ENCODE measurements at places on chromosomes 4 and X.

GRCh38 chr4:102809190-102809589, 18.2 kb downstream of the UBE2D3 start:
- no peak for DNase-seq

DNA sequence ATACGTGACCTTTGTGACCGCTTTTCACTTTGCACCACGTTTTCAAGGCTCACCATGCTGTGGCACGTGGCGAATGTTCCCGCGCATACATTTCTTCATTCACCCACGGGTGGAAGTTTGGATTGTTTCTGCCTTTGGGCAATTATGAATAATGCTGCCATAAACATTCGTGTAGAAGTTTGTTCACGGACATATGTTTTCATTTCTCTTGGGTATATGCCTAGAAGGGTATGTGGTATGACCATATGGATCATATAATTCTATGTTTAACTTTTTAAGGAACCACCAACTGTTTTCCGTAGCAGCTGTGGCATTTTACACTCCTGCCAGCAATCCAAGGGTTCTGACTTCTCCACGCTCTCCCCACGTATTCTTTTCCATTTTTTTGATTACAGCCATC, 60.9 kb upstream of the MXD4 start:
- peak; percentile 50 for DNase-seq

GRCh38 chr4:158856852-158857251, 88.0 kb downstream of the FNIP2 start:
- peak; percentile 68 for DNase-seq

- no peak for DNase-seq
Observed at GRCh38 chrX:134338527-134338926, 101.5 kb downstream of the CCDC160 start.

DNA sequence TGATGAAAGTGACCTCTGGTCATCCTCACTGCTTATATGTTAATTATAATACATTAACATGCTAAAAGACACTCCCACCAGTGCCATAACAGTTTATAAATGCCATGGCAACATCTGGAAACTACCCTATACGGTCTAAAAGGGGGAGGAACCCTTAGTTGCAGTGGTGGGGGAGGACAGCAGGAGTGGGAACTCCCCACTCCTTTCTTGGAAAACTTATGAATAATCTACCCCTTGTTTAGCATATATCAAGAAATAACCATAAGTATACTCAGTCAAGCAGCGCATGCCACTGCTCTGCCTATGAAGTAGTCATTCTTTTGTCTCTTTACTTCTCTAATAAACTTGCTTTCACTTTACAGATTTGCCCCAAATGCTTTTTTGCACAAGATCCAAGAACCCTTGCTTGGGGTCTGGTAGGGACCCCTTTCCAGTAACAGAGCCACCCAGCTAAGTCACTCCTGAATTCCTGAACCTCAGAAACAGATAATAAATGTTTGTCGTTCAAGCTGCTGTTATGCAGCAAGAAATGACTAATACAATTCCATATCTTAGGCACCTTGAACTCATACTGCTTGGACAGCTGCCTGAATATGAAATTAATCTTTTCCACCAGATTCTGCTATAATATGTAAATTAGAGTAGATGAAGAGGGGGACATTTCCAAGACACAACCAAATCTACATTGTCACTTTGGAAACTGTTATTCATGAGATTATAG, 14.4 kb upstream of the REPS2 start:
- DNase-seq, result no peak

GRCh38 chr4:10703156-10703555, 18.6 kb upstream of the CLNK start:
- peak; percentile 76 for DNase-seq

DNA sequence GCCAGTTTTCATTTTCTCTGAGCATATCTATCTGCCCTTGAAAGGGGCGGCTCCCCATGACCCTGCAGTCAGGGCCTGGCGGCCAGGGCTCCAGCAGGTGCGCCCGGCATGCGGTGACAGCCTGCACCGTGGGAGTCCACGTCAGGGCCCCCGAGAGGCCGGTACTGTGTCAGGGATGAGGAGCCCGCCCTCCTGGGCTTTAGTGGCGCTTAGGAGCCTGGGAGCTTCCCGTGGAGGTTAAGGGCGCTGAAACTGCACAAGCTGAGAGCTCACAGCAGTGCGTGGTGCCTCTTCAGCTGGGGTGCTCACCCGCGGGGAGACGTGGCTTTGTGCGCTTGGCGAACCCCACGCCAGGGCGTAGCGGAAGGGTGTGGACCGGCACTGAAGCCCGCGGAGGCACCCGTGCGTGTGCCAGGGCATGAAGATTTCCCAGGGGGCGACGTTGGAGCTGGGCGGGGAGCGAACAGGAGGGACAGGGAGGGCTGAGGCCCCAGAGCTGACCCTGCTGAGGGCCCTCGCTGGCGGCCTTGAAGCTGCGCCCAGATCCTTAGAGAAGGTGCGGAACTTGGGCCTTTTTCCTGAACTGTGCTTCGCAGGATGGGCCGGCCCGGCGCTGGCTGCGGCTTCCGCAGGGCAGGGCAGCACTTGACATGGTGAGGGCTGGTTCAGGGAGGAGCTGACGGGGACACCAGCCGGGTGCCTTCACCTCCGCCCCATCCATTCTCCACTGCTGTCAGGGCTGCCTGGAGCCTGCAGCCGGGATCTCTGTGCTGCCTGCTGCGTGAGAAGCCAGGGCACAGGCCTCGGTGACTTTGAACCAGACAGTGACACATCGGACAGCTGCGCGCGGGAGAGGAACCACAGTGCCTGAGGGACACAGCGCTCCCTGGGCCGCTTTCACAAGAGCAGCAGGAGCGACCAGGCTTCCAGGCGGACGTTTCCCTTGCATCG, 32.9 kb downstream of the HTT-AS start:
- peak; percentile 48 for DNase-seq

DNA sequence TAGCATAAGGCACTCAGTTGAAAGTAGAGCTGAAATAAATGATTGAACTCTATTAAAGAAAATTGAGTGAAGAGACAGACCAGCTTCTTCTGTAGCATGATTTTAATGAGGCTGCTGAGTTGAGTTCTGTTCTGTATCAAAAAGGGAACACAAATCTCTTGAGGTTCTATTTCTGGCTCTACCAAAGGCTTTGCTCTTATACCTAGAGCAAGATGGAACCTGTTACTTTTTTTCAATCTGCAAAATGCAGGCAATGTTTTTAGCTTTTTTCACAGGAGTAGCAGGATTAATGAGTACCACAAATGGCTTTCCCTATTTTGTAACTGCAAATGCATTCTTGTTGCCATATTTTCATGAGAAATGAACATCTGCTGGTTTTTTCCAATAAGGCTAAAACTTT, 4.2 kb upstream of the ERVMER34-1 start:
- DNase-seq, result no peak

GRCh38 chr4:111323916-111324315, 701.0 kb upstream of the PITX2 start:
- peak; percentile 39 for DNase-seq

DNA sequence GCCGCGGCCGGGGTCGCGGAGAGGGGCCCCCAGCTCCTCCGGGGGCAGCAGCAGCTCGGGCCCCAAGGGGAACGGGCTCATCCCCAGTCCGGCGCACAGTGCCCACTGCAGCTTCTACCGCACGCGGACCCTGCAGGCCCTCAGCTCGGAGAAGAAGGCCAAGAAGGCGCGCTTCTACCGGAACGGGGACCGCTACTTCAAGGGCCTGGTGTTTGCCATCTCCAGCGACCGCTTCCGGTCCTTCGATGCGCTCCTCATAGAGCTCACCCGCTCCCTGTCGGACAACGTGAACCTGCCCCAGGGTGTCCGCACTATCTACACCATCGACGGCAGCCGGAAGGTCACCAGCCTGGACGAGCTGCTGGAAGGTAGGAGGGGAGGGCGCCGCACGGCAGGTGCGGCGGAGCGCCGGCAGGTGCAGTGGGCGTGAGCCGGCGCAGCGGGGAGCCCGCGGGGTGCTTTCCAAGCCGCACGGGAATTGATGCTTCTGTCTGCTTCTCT, 886 bp downstream of the DCLK2 start:
- peak; percentile 40 for DNase-seq

DNA sequence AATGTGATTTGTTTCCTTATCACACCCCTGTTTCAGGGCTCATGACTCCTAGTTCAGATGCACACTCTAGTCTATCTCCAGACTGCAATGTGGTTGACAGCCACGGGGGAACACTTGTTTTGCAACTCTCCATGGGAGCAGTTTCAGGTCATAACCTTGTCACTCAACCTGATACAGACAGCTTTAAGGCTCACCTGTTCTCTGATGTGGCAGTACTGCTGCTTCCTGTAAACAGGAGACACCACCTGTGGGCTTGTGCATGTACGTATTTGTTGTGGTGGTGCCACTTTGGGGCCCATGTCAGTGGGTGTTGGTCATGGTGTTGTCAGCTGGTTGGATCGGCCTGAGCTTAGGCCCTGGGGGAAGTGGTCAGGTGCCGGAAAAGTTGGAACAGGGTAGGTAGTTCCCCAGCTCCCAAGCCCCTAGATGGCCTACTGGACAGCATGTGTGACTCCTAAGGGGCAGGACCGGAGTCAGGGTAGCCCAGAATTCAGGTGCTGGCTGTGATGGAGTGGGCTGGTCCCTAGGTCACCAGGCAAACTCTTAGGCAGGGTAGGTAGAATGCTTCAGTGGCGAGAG, 46.2 kb downstream of the FAM9B start:
- DNase-seq, result no peak

GRCh38 chr4:126564283-126564854, 1068.4 kb upstream of the INTU start:
- peak; percentile 6 for DNase-seq

GRCh38 chrX:154806837-154807501, 1.7 kb upstream of the MPP1 start:
- DNase-seq, result no peak

DNA sequence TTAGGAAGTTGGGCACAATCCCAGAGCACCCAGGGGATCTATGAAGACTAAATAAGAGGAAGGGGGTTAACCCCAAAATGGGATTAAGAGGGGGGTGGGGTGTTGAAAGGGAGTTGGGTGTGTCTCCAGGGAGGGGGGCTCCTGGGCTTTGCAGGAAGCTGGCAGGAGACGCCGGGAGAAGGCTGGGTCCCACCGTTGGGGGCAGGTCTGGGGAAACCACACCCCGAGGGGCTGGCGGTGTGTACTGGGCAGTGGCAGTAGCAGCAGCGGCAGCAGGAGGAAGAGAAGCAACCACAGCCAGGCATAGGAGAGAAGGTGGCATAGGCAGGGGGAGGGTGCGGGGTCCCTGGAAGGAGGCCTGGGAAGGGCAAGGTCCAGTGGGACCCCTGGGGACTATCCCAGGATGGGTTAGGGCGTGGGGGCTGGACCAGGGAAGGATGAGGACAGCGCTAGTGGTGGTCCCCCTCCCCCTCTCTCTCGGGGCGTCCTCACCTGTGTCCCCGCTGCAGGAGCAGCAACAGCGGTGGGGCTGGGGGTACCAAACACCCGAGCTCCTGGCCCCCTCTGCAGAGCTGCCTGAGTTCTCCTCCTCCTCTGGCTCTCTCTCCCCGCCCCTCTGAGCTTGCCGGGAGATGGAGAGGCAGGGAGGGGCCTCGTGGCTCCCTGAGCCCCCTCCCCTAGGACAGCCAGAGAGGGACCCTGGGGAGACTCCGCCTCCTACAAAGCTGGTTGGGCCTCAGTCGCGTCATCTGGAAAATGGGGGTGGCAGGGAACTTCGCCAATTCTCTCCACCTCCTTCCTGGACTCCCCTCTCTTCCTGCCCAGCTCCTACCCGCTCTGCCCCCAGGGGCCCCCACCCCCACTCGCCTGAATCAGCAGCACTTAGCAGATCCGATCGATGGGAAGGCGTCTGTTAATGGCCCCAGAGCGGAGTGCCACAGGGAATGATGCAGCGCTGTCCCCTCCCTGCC, at the start of gene KCND1:
KCND1 (minus strand) TSS at position 596 of the 971 bp plus-strand sequence. CDS start 1,573 bp downstream, outside the sequence.
- DNase-seq, result peak; percentile 46

DNA sequence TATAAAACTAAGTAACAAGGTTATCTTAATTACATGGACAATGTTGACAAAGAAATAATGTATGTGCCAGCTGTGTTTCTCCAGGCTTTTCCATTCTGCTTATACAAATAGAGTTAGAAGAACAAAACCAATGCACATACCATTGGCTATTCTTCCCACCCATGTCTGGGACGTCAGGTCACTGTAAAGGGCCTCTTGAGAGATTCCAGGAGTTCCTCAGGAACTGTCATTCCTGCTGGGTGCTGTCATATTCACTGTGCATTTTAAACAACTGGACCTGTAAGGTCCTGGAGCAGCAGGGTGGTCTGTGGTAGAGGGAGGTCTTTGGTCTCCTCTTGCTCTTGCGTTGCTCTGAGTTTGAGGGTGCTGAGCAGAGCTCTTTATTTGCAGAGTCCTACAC, 74.6 kb upstream of the AP1S2 start:
- no peak for DNase-seq

GRCh38 chrX:152445926-152446325, 5.2 kb downstream of the GABRA3 start:
- DNase-seq, result no peak

Data from IMR-90 (cell line).